ENCODE measurements at places on chromosomes 3 and 15.

- no peak for DNase-seq
These were observed 9.4 kb downstream of the NAA50 start for GRCh38 chr3:113736548-113737089.

DNA sequence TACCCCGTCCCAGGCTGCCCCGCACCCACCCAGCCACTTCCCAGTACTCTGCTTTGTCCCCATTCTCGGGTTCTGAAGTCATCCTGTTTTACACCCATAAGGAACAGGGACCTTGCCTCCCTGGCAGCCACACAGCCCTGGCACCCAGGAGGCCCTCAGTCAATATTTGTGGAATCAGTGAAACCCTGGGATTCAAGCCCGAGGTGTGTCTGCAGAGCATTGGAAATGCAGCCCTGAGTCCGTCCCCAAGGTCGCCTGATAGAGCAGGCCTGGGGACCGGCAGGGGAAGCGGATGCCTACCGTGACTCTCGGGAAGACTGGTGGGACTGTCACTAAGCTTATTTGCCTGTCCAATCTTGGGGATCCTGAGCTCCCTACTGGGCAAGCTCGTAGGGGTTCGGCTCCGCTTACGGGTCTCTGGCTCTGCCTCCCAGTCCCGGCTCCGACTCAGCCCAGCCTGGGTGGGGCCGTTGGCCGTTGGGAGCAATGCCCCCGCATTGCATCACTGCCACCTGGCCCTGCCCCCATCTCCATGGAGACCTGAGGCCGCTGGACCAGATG lies 64.4 kb upstream of the TAMM41 start:
- no peak for DNase-seq

DNA sequence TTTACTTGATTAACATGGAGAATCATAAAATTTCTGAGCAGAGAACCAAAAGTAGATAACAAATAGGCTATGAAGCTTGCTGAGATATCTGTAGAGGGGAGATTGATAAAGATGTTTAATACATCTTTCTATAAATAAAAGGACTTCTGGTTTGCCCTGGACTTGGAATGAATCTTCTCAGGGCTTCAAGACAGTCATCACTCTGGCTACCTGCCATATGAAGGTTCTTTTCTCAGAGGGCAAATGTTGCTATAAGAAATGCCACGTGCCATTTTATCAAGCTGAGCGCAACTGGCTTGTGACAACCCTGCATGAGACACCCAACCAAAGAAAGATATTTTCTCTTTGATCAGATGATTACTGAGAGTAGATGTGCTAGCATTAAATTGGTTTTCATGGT lies 192.5 kb downstream of the WNT5A start:
- DNase-seq: no peak

- no peak for DNase-seq
These were observed 29.5 kb downstream of the NANOGP8 start for GRCh38 chr15:35055416-35056105.

DNA sequence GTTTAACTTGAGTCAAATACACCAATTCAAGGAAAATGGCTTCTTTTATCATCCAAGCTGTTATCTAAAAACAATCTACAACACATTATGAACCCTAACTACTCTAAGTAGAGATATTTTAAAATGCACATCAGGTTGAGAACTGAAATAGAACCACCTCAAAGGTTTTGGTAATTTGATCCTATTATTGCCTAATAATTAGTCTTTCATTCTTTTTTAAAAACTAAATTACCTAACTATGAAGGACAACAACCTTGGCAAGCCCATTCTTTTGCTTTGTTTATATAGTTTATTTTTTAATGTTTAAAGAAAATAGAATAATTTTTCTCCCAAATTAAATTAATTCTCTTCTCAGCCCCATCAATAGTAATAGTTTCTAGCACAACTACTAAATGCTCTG lies 61.1 kb upstream of the PPIB start:
- DNase-seq: no peak

DNA sequence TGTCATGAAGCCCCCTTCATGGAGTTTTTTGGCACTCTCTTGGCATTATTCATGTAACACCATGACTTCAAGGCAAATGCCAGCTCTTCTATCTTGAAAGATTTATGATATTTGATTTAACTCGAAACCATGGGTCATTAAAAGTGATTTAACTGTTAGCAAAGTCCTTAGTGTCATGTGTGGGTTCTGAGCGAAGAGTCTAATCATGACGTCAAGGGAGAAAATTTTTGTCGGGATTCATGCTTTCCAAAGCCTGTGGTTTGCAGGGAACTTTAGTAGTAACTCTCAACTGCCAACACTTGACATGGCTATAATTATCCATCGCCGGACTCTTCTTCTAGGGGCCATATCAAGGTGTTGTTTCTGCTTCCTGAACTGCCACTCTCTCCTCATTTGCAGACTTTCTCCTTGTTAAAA lies 11.5 kb downstream of the GXYLT2 start:
- no peak for DNase-seq
